T-helper 17 cell (primary cell): ENCODE measurements at places on chromosomes 2 and 18.

DNA sequence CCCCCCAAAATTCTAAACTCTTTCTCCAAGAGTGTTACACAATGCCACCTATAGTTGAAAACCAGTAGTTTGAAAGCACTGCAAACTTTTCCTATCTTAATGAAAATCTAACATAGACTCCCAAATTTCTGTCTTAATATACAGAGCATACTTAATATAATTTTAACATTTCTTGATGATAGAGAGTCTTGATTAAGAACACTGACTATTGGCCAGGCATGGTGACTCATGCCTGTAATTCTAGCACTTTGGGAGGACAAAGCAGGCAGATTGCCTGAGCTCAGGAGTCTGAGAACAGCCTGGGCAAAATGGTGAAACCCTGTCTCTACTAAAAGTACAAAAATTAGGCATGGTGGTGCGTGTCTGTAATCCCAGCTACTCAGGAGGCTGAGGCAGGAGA is 34.2 kb downstream of the ASXL2 start:
- no peak for DNase-seq

DNA sequence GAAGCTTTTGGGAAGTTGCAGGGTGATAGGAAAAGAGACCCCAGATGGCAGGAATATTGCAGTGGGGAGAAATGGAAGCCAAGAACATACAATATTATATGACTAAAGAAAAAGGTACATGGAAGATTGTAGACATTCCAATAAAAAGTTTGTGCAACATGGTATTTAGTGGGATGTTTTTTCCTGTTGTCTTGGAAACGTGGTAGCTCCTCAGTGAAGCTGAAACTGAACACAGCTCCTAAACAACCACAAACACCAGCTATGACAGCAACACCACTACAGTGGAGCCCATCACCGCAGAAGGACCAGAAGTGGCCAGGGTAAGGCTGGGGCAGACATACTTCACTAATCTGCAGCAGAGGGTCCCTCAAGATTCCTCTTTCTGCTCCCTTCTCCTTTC is 246.8 kb downstream of the CDH20 start:
- DNase-seq: no peak

- DNase-seq: no peak
These were observed 18.3 kb downstream of the ROCK2 start for GRCh38 chr2:11325961-11326676.

DNA sequence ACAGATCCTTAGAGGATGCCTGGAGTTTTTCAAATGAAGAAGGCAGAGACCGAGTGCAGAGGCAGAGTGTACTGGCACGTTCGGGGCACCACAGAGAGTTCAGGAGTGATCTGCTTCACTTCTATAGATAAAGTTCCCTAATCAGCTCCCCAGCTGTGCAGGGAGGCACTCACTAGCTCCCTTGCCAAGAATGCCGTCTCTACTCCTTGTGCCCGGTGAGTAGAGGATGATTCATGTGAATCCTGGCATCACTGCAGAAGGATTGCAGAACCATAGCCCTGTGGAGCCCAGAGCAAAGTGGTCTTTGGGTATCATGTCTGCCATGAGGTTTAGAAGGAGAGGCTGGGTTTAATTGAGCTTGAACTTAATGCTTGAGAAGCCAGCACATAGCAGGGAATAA is 510.1 kb upstream of the RAB6C start:
- no peak for DNase-seq

GRCh38 chr18:9915291-9916076 is 1.7 kb downstream of the VAPA start:
- DNase-seq: no peak

DNA sequence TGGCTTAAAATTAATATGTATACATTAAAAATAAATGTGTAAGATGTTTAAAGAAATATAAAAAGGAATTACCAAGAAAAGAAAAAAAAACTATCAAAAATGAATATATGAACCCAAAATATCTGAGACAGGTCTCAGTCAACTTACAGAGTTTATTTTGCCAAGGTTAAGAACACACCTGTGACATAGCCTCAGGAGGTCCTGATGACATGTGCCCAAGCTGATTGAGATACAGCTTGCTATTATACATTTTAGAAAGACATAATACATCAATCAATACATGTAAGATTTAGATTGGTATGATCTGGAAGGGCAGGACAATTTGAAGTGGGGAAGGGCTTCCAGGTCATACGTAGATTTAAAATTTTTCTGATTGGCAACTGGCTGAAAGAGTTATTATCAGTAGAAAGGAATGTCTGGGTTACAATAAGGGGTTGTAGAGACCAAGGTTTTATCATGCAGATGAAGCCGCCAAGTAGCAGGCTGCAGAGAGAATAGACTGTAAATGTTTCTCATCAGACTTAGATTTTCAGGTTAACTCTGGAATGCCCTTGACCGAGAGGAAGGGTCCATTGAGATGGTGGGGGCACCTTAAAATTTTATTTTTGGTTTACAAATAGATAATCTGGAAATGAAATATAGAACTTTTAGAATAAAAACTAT is 74.7 kb downstream of the EXOC6B start:
- DNase-seq: no peak

- DNase-seq: no peak
These were observed 168.5 kb upstream of the CXCR4 start for GRCh38 chr2:136286423-136286822.

DNA sequence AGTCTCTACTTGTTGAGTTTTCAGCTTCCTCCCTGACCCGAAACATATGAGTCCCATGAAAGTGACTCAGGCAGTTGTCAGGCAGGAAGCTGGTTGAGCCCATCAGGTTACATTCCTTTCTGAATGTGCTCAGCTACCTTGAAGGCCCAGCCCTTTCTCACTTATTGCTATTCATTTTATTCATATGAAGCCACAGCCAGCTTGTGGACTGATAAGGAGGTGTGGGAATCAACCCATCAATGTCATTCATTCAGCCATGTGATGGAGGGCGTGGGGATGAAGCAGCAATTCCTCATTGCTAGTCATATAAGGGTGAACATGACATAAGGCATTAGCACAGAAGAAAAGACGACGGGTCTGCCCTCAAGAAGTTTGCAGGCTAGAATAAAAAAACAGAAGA is 5.3 kb upstream of the VPS4B start:
- no peak for DNase-seq

- no peak for DNase-seq
These were observed 46.8 kb downstream of the ARHGEF4 start for GRCh38 chr2:130883496-130883895.

DNA sequence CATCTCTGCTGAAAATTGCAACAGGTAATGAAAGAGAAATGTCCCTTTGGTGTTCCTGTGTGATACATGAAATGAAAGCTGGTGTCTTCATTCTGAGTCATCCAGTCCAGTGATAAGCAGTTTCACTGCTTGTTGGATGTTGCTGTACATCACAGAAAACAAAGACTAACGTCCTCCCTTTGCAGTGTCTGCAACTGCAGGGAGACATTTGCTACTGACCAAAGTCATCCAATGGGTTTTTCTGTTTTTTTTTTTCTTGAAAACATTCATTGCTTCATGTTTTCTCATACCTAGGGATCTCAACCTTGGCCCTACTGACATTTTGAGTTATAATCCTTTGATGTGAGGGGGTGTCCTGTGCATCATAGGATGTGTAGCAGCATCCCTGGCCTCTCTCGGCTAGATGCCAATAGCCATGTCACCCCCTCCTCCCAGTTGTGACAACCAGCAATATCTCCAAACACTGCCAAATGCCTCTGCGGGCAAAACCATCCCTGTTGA is 63.6 kb upstream of the FZD5 start:
- DNase-seq: no peak

GRCh38 chr2:121333834-121334558 is 49.0 kb upstream of the TFCP2L1 start:
- DNase-seq: no peak

GRCh38 chr2:104876606-104877570 is 23.0 kb downstream of the POU3F3 start:
- no peak for DNase-seq

DNA sequence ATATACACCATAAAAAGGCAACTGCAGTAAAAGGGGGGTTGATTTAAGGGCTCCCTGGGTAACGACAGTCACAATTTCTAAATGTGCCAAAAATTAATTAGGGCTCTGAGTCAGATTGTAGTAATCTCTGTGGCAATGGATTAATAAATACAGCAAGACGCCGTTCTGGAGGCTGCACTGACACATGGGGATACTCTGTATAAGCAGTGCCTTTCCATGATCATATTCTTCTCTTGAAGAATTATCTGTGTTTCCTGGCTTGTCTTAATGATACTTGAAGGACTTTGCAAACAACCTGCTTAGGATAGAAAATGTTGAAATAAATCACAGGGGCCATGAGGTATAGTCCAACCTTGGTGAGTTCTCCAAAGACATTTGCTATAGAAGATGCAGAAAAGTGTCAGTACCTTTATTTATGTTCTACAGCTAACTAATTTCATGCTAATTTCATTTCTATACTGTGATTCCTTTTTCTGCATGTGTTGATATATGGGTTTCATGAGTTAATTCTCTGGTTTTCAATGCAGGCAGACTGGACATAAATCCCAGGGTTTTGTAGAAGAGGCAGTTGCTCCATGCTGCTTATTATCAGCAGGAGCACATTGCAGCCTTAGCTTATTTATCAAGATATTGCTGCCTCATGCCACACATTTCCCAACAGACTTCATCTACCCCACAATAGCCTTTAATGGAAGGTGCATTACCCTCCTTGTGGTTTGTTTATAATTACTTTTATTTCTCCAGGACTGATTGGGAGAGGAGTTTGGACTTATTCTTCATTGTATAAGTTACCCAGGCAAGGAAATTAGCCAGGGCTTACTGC is 54.8 kb downstream of the HNMT start:
- DNase-seq: no peak

GRCh38 chr2:1665761-1666505 is 78.4 kb downstream of the PXDN start:
- no peak for DNase-seq

GRCh38 chr2:573805-574392 is 103.3 kb downstream of the TMEM18 start:
- no peak for DNase-seq

- DNase-seq: no peak
These were observed 375.8 kb downstream of the RBM43 start for GRCh38 chr2:150885774-150886386.

GRCh38 chr2:190574169-190574568 is 39.6 kb upstream of the NEMP2 start:
- no peak for DNase-seq

- no peak for DNase-seq
These were observed 612 bp downstream of the DIPK1C start for GRCh38 chr18:74456349-74457042.

DNA sequence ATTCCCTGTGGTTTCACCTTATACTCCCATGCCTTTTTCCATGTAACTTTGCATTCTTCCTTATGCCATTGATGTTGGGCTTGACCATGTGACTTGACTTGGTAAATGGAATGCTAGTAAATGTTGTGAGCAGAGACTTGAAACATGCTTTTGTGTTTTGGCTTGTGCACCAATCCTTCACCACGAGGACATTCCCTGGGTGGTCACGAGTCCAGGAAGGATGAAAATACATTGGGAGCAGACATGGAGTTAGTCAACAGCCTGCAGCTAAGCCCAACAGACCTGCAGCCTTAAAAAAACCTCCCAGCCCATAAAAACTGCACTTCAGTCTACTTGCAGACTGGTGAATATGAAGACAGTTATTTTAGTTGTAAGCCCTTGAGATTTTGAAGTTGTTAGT is 116.5 kb upstream of the SPATS2L start:
- DNase-seq: no peak

DNA sequence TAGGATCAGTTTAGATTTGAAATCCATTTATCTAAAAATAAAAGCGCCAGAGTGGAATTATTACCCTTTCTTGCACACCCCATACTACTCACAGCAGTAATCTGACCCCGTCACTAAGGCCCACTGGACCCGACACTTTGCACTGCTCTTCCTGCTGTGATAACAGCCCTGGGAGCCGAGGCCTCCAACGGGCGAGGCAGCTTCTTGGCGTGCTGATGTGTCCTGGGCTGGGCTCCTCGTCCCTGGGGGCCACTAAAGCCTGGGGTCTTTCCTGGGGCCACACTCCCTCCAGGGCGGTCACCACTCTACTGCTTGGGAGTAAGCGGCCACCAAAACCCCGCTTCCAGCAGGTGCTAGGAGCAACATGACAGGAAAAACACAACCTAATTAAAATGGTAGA is 61.7 kb downstream of the ZAP70 start:
- DNase-seq: no peak

DNA sequence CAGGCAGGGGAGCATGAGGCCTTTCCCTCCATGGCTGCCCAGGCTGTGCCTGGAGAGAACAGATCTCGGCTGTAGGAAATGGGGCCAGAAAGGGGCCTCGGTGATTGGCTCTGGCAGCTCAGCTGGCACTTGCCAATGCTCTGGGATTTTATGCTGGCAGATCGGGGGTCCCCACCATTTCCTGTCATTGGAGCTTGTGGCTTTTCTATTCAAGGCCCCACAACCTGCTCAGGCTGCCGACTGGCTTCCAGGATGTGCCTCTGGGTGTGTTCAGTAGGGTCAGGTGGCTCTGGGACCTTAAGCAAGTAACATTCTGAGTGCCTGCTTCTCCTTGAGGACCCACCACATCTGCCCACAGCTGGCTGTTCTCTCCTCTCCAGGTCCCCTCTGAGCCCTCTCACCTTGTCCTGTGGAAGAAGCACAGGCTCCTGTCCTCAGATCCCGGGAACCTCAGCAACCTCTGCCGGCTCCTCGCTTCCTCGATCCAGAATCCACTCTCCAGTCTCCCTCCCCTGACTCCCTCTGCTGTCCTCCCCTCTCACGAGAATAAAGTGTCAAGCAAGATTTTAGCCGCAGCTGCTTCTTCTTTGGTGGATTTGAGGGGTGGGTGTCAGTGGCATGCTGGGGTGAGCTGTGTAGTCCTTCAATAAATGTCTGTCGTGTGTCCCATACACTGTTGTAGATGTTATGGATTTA is 4.2 kb downstream of the GNLY start:
- no peak for DNase-seq

- no peak for DNase-seq
These were observed 5.8 kb upstream of the D2HGDH start for GRCh38 chr2:241728627-241729026.

DNA sequence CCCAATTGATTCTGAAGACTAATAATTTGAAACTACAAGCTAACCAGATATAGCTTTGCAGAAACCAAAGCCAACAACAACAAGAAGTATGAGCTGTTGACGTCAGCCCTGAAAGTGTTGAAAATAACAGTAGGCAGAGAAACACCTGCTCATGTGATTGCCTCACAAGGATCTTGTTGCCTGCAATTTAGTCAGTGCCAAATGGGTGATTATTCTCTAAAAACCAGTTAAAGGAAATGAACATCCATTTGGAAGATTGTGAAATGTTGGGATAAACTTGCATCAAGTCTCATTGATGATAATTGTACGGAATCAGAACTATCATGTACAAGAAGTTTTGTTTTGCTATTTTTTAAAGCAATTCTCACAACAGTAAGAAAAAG is 2.8 kb downstream of the CYTIP start:
- DNase-seq: peak; percentile 23

- no peak for DNase-seq
These were observed 151.0 kb upstream of the GATA6 start for GRCh38 chr18:22018366-22018765.

GRCh38 chr2:132632000-132632649 is 37.9 kb downstream of the LYPD1 start:
- no peak for DNase-seq
